ENCODE measurements at places on chromosomes 5 and 9.

GRCh38 chr9:95022657-95023056 lies 294.9 kb downstream of the FANCC start:
- no peak for DNase-seq

DNA sequence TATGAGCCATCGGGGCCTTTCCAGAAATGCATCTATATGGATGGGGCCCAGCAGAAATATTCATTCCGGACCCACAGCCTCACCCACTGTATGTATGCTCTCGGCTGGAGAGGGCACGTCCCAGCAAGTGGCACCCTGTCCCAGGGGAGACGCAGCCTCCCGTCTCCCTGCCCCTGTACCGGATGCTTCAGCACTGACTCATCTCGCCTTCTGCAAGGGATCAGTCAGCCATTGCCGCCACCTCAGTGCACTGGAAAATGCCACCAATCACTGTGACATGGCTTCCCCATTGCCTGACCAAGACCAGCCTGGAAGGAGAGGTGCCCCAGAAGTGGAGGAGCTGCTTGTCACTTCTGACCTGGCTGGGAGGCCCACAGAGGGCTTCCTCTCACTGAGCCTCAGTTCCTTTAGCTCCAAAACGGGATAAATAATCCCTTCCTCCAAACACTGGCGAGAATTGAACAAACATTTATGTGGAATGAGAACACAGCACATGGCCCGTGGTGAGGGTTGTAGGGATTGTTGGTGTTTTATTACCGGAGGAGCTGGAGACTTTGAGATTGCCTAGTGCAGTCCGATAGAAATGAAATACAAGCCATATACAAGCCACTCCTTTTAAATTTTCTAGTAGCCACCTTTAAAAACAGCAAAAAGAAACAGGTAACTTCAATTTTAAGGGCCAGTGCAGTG lies 43.9 kb upstream of the ORM1 start:
- DNase-seq, result no peak

DNA sequence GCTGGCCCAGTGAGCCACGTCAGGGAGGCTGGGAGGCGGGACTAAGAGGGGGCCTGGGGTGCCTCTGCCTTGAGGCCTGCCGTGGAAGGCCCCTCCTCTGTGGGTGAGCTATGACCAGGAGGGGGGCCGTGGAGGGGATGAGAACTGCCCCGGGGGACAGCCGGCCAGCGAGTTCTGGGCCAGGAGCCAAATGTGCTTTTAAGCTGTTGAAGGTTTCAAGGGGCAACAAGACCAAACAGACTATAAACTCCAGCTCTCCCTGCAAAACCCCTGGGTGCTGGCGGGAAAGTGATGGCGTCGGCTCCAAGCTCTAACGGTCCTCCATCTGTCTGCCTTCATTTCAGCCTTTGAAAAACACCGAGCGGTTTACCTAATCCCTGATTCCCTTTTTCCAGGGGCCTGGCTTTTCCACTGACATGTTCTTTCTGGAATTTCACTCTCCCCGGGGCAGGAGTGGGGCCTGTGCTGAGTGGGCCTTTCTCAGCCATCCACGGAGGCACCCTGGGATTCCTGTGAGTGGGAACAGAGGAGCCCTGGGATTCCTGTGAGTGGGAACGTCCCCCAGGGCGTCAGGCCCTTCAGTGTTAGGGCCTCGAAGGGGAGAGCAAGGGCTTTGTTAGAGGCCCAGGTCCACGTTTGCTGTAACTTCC lies 65.6 kb downstream of the COL5A1 start:
- DNase-seq, result no peak

- DNase-seq, result no peak
Measured at GRCh38 chr9:3240656-3241268, 285.0 kb downstream of the RFX3 start.
